ENCODE measurements at places on chromosomes 12 and 14.

DNA sequence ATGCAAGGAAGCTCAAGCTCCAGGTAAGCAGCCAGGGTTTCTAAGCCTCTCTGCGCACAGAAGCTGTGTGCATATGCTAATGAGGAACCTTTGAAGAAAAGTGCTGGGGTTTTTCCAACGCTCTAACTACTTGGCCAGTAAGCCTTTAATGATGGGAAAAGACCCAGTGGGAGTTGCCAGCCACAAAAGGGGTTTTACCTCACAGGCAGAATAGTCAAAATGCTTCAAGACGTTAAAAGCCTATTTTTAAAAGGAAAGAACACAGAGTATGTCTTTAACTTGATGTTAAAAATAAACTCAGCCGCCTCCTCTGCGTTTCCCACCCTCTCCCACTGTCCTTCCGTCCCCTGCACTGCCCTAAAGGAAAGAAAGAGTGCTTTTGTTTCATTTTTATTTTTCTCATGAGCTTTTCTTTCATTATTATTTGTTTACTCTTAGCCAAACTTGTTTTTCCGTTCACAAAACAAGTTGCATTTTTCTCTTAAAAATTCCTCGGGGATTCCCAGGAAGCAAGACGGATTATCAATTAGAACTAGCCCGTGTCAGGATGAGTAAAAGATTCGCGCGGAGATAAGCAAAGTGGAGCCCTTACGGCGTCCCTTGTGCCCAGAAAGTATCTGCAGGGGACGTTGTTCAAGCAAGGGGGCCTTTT, 209.8 kb upstream of the NUDT4 start:
- peak; percentile 25 for DNase-seq

DNA sequence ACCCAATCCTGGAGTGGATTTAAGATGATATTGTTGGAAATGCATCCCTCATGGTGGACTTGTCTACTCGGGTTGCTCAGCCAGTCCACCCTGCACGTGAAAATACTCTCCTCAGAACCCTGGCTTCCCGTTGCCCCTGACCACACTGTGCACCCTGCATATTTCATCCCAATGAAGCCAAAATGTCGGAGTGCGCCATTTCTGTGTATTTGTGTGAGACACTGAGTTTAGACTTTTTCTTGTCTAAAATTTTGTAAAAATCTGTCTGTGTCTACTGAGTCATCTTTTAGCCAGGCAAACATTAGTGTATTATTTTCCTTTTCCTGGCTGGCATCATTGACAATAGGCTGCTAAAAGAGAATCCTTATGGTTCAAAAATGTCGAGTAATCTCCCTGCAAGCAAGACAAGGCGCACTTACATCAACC, 485 bp upstream of the PNMA1 start:
- peak; percentile 64 for DNase-seq

- no peak for DNase-seq
These were observed 36.3 kb upstream of the PLXNC1 start for GRCh38 chr12:94112121-94112520.

- DNase-seq, result no peak
These were observed 92.7 kb upstream of the RESF1 start for GRCh38 chr12:31866523-31866922.

DNA sequence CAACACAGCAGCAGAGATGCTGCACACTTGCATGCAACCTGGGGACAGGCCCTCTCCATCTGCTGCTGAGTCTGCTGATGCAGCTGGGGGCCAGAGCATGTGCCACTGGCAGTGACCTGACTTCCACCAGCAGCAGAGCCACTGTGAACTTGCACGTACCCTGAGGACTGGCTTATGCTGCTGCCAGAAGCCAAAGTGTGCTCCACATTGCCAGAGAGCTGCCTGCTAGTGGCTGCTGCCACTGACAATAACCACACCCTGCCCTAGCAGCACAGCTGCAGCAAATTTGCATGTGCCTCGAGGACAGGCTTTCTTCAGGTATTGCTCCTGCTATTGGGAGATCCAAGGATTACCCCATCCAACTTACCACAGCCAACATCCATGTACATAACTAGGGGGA, 4.5 kb upstream of the PRR4 start:
- no peak for DNase-seq

- DNase-seq, result no peak
These were observed 157.5 kb downstream of the FLRT2 start for GRCh38 chr14:85687456-85687855.

GRCh38 chr12:58596381-58596780, 323.9 kb downstream of the LRIG3 start:
- no peak for DNase-seq

GRCh38 chr14:34355584-34356263, 106.3 kb downstream of the SPTSSA start:
- no peak for DNase-seq

GRCh38 chr14:100910888-100911664, 7.6 kb upstream of the RTL1 start:
- no peak for DNase-seq

DNA sequence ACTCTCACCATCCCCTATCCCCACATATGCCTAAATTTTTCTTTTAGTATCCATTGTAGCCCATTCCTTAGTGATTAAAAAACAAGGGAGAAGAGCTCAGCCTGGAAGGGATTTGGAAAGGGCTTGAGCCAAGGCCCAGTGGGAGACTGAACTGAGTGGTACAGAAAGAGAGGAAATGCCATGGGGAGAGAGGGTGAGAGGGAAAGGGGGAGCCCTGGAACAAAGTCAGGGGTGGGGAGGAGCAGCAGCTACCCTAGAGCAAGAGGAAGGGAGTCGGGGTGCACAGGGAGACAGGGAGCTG, 2.6 kb upstream of the ATN1 start:
- no peak for DNase-seq

- DNase-seq, result no peak
These were observed 192.6 kb upstream of the CCDC196 start for GRCh38 chr14:66293533-66294105.

- DNase-seq, result no peak
These were observed 74.6 kb downstream of the KCNC2 start for GRCh38 chr12:75135026-75135425.

GRCh38 chr12:42887657-42888056, 298.1 kb upstream of the PRICKLE1 start:
- no peak for DNase-seq

GRCh38 chr14:94113073-94113472, 2.5 kb downstream of the IFI27 start:
- DNase-seq, result no peak

DNA sequence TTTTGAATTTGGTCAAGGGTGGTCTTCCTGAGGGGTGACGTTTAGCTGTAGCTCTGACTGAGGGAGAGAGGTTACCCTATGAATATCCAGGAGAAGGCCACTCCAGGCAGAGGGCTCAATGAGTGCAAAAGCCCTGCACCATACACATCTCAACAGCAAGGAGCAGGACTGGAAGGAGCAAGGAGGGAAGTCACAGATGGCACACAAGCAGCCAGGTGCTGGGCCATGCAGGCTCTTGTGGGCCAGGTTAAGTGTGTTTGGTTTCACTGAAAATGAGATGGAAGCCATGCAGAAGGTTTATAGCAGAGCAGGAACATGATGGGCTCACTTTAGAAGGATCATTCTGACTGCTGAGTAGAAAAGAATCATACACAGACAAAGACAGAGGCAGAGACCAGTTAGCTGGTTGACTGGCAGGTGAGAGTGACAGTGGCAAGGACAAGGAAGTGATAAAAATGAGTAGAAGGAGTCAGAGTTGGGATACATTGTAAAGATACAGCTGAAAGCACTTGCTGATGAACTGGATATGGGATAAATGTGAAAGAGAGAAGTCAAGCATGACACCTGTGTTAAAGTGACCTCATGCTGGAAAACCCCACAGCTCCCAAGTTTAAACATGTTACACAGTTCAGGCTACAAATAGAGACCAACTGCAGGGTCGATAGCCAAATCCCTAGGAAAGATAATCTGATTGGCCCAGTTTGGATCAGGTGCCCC, 81.2 kb downstream of the PRKD1 start:
- no peak for DNase-seq

DNA sequence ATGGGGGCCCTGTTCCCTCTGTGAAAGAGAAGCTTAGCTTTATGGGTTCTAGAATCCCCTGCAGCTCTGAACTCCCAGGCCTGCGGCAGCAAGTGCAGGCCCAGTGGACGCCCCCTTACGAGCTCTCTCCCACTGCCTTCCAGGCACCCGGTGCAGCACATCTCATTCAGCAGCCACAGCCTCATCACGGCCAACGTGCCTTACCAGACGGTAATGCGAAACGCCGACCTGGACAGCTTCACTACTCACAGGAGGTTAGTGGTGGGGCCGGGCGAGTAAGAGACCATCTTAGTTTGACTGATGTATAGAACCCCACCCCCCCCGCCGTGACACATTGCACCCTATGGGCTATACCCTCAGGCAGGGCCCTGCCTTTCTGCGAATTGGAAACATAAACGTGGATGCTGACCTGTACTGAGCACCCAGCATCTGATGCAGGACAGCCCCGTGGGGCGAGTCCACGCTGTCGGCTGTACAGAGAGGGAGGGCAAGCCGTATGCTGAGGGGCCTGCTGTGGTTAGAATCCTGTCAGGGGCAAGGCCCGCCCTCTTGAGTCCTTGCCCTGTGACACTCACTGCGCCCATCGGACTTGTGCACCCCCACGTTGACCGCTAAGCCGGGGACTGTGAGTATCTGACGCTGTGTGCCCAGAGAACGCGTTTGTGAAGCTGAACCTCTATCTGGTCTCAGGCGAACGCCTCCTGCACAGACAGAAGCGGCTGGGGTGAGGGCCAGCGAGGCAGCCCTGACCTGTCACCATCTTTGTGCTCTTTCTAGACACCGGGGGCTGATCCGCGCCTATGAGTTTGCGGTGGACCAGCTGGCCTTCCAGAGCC, 71.7 kb downstream of the TESC start:
- peak; percentile 21 for DNase-seq

DNA sequence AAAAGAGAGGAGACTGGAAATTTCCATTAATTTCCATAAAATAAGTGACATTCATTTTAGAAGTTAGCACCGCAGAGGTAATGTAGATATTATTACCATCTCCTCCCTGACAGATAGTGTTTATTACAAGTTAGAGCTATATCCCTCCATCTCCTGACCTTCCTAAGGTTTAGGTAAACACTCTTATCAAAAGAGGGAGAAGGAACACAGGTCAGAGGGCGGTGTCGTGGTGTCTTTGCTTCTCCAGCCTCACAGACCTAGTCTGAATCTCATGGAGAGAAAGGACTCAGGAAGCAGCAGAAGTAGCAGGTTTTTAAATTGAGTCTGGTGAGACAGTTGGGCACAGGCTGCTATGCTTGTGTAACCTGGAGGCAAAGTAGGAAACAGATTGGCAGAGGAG, 11.5 kb upstream of the POC1B start:
- DNase-seq, result no peak

DNA sequence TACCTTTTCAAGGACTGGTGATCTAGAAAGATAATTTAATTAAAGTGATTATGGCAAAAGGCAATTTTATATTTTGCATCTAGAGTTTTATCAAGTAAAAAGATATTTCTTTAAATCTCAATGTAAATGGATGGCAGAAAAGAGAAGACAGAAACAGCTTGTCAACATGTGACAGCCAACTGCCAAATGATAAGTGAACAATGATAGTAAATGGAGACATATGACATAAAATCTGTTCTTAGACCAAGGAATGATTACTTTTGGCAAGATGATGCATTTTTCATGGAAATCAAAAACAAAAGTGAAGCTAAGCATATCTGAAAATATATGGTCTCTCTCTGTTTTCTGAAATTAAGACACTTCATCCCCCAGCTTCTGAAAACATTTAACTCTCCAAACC, 1730.7 kb upstream of the FLRT2 start:
- no peak for DNase-seq

DNA sequence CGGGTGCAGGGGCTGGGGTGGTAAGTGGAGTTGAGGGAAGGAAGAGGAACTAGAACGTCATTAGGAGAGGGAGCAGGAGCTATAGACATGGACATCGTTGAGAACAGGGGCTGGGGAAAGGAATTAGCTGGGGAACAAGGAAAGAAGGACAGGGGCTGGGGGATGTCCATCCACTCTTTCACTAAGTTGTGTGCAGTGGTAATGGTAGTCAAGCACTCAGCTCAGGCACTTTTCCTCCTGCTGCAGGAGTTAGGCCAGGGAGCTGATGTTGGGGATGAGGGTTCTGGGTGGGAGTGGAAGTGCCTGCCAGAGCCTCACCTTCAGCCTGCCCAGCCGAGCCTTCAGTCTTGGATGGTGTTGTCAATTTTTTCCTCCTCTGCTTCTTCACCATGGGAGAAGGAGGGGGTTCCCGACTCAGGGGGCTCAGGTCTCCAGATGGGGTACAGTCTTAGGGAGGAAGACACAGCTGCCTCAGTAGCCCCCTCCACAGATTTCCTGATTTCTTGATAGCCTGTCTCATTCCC, 9.2 kb downstream of the AGAP2 start:
- peak; percentile 16 for DNase-seq

GRCh38 chr14:34404416-34404815, 57.6 kb downstream of the SPTSSA start:
- DNase-seq, result no peak

DNA sequence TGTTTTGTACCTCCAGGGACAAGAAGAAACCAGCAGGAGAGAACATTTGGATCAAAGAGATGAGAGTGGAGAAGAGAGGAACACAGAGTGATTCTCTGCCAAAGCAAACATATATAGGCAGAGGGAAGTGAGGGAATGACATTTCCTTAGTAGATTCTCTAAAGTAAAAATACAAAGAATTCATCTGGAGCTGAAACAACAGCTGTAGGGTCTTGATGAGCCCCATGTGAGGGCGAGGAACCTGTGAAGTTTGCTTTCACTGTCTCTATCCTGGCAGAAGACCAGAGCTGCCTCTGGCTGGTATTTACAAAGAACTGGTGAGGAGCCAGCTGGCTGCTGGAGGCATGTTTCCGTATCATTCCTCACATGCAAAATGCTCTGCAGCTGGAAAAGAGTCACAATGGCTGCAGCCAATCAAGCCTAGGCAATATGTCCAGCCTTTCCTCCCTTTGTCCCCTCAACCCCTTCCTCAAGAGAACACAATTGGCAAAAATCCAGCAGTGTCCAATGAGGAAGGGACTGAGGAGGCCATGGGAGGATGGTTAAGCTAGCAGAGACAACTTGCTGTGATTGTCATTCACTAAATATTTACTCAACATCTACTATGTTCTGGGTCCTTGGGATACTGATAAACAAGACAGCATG, 122.5 kb downstream of the PHLDA1 start:
- DNase-seq, result no peak

- DNase-seq, result no peak
These were observed 161.2 kb downstream of the TMTC3 start for GRCh38 chr12:88303335-88303734.

- DNase-seq, result no peak
These were observed 13.4 kb downstream of the AKAP5 start for GRCh38 chr14:64478634-64479250.

GRCh38 chr12:59370933-59371332, 224.9 kb upstream of the SLC16A7 start:
- DNase-seq, result no peak

DNA sequence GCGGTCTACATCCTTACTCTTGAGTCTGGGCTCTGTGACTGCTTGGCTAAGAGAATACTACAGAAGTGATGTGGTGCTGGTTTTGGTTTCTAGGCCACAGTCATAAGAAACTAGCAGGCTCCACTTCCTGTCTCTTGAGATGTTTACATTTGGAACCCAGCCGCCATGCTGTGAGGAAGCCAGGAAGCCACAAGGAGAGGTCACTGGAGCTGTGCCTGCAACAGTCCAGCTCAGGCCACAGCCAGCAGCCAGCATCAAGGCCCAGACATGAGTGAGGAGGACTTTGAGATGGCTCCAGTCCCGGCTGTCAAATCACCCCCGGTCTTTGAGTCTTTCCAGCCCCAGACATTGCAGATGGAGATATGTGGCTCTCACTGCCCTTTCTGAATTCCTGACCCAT, 12.9 kb upstream of the FAM181A start:
- DNase-seq, result no peak
